SK-MEL-5 (cell line): ENCODE measurements at places on chromosomes 1 and 21. TPM values are rescaled to one million over a fixed set of nuclear protein-coding genes. Genes with fewer than 3 reads are reported as not detected.

DNA sequence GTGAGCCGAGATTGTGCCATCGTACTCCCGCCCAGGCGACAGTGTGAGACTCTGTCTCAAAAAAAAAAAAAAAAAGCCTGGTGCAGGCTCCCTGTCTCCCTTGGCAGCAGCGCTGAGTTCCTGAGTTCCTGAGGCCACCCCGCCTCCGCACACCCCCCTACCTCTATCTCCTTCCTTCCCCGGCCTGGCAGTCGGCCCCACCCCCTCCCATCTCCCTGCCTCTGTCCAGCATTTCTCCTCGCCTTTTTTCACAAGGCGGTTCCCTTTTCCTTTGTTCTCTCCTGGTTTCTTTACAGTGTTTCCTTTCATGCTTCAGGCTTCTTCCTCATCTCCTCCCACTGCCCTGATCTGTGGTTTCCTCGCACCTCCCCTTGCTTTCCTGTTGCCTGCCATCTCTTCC lies 2.7 kb downstream of the RORC start:
- DNase-seq = peak; percentile 83

DNA sequence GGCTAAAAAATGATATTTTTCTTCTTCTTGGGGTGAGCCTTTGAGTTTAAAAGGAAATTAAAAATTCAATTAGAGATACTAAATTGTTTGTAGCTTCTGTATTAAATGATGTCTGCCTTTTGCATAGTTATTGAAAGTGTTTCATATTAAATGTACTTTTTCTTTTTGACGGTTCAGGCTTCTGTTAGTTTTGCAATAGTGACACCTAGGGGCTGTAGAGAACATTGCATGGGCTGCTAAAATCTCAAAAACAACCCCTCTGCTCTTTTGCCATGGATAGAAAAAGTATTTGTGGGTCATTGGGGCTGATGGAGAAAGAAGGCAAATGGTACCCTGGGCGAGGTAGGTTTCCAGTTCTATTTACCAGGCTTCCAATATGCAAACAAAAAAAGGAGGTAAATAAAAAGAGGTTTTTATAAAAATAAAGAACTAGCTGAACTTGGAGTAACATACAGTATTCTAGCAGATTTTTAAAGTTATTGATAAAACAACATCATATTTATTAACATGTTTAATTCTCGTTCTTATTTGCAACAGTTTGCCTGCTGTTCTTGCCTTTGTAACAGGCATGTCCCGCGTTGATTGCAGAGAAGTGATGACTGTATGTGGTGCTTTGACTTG lies 115.4 kb upstream of the HOOK1 start:
- peak; percentile 61 for DNase-seq

- DNase-seq = peak; percentile 86
Observed at GRCh38 chr1:101238681-101239094, 1.9 kb downstream of the S1PR1 start.

DNA sequence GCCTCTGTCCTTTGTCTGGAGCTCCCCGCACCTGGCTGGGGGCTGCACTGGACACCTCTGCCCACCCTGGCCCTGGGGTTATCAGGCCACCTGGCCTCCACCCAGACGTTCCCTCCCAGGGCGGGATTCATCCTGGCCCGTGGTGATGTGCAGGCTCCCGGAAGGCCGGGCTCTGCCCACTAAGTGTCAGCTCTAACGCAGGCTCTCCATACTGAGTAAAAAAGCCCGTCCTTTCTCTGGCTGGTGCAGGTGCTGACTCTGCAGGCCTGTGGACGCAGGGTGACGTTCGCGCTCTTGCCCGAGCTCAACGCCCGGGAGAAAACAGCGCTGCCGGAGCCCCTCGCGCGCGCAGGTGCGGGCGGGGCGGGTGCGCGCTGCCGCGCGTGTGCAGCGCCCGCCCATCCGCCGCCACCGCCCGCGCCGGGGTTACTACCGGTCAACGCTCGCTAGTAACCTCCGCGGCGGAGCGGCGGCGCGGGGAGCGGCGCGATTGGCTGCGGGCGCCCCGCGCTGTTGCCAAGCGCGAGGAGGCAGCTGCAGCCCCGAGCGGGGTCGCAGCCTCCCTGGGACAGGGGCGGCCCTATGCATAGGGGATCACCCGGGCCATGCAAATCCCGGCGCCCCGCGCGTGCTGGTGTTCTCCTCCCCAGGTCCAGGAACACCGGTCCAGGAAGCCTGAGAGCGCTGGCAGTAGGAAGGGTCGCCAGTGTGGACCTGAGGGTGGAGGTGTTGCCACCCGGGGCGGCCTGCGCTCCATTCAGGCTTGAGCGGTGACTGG lies 15.7 kb downstream of the ABCG1 start:
- peak; percentile 2 for DNase-seq

DNA sequence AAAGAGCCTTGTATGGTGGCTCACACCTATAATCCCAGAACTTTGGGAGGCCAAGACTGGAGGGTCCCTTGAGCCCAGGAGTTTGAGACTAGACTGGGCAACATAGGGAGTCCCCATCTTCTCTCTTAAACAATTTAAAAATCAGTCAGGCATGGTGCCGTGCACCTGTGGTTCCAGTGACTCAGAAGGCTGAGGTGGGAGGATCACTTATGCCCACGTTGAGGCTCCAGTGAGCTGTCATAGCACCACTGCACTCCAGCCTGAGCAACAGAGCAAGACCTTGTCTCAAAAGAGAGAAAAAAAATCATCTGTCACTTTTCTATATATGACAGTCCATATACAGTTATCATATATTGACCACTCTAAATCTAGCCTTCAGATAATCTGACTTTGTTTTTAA lies 658.3 kb downstream of the LTN1 start:
- DNase-seq = no peak

DNA sequence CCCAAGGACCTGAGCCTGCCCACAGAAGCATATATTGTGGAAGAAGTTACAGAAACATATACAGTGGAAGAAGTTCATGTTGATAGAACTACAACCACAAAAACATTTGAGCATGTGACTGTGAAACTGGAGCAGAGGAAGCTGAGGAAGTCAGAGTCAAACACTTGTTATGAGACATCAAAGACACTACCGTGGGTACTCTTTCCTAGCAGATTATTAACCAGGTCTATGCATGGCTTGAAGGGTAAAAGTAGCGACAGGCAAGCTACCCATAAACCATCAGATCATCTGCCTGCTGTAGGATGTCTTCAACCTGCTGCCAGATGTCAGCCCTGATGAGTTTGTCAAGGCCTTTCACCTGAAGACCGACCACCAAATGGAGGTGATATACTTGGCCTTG lies 35.8 kb downstream of the IVNS1ABP start:
- DNase-seq = no peak

- no peak for DNase-seq
Observed at GRCh38 chr1:27342778-27343638, 1.2 kb downstream of the SYTL1 start.

- no peak for DNase-seq
Observed at GRCh38 chr21:20302084-20302483, 696.1 kb upstream of the NCAM2 start.

GRCh38 chr1:89276690-89277089 lies 4.0 kb upstream of the GBP5 start:
- DNase-seq = peak; percentile 63

GRCh38 chr1:19495000-19495656 lies 9.8 kb upstream of the CAPZB start:
- no peak for DNase-seq

DNA sequence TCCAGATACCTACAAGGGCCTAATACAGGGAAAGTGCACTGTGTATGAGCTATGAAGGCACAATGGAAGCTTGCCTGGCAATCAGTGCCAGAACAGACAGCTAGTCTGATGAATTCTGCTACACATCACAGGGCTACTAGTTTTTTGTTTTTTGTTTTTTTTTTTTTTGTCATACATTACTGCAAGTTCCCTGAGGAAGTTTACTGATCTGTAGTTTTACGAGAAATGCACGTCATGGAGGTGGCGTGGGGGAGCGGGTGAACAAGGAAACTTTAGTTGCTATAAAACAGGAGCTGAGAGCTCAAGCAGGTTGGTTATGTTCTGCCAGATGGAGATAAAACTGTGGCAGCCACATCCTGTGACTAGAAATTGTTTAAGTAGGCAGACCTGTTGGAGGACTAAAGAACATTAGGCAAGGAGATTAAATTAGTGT lies 17.7 kb downstream of the PTPRC start:
- DNase-seq = no peak

GRCh38 chr1:69129538-69129937 lies 438.2 kb upstream of the LRRC7 start:
- DNase-seq = no peak

- no peak for DNase-seq
Observed at GRCh38 chr1:232627171-232627570, 2.8 kb downstream of the SIPA1L2 start.

- DNase-seq = no peak
Observed at GRCh38 chr1:245684166-245684565, 529.4 kb downstream of the KIF26B start.

DNA sequence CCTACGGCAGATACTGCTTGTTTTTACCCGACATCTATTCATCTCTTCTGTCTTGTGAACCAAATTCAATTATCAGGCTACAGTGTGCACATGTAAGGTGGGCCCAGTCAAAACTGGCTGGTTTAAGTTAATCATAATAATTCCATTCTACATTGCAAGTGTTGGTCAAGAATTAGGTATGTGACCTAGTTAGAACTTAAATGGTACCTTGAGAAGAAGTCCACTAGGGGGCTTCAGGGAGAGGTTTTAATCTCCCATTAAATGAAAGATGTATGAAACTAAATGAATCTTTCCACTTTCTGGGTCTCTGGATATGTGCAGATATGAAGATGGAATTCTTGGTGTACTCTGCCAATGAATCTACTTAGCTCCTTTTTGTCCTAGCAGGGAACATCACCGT lies 187.1 kb downstream of the CDC42BPA start:
- peak; percentile 49 for DNase-seq

- no peak for DNase-seq
Observed at GRCh38 chr21:38807986-38808385, 2.3 kb downstream of the ETS2 start.

DNA sequence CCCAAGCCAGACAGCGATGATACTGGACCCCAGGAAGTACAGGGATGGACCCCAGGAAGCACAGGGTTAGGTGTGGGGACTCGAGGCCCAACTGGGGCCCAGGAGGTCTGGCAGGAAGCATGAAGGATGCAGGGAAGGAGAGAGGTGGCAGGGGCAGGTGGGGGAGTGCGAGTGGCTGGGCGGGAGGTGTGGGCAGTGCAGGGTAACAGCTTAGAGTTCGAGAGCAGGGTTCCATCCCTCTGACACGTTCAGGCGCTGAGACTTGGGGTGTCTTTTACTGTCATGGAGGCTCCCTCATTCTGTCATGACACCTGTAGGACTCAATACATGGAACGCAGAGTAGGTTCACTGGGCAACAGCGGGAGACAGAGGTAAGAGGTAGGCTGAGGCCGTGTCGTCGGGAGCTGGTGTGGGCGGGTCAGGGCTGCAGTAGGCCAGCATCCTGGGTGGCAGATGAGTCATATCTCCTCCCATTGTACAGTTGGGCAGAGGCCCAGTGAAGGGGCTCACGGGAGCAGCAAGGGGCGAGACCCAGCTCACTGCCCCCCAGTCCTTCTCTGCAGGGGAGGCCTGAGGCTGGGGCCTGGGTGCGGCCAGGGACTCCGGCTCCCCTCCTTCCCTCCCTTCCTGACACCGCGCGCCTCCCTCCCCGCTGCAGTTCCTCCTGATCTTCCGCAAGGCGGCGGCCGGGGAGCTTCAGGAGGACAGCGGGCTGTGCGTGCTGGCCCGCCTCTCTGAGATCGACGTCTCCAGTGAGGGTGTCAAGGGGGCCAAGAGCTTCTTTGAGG lies 11.6 kb upstream of the CTRC start:
- DNase-seq = no peak

- peak; percentile 89 for DNase-seq
Observed at GRCh38 chr1:116498789-116499628, 71.8 kb downstream of the CD58 start.

DNA sequence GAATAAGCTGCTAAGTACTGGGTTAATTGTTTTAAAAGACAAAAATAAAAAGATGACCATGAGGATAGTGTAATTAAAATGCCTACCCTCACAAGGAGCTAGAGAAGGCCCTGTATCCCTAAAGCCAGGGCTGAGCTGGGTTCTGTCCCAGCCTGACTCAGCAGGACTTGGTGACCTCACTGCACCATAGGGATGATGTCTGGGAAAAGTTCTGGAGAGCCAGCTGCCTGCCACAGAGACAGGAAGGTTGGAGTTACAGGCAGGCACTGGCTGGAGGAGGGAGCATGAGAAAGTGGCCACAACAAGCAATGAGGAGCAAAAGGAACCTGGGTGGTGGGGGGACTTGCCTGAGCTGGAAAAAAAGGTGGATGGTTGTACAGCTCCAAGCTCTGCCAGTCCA lies 5.7 kb upstream of the TNR start:
- no peak for DNase-seq

DNA sequence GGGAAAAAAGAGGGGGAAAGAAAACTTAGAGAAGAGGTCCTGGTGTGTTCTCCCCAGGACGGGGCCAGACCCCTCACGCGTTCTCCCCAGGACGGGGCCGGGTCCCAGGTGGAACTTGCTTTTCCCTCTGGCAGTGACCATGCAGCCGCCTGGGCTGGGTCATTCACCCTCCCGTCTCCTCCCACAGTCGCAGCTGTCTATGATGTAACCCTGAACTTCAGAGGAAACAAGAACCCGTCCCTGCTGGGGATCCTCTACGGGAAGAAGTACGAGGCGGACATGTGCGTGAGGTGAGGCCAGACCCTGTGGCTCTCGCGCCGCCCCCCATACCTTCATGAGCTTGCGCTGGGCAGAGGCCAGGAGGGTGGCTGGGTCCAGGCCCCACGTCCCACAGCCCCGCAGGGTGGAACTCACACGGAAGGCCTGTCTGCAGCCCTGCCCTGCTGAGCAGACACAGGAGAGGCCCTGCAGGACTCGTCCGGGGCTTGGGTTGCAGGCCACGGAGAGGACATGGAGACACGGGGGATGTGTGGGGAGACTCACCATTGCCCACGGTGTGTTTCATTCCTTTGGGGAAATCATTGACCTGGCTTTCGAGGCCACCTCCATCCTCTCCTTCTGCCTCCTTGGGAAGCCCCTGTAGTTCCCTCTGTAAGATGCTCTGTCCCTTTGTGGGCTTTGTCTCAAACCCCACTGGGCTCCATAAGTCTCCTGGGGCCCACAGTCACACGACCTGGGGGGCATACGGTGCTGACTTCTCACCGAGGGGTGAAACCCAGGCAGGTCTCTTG lies 40.7 kb upstream of the TRAPPC10 start:
- no peak for DNase-seq

- peak; percentile 78 for DNase-seq
Observed at GRCh38 chr1:153647346-153647714, 11.2 kb upstream of the SNAPIN start.

GRCh38 chr21:41511858-41512257 lies 3.9 kb upstream of the TMPRSS2 start:
- no peak for DNase-seq

Gene SLAMF7
- 7.9 TPM in 2 replicates for total RNA-seq

Gene IGFN1
- total RNA-seq = 0.19 and 0.50 TPM in 2 replicates

Gene C1orf87
- not detected in 2 replicates for total RNA-seq

Gene TCP10L
- 0.53 TPM in 1 of 2 replicates, not detected in the other for total RNA-seq

Gene KCNJ15
- total RNA-seq = not detected in 2 replicates

Gene ICOSLG
- total RNA-seq = 0.05 and 0.29 TPM in 2 replicates

Gene GPATCH2
- total RNA-seq = 11.0 and 14.3 TPM in 2 replicates

Gene CSF3R
- total RNA-seq = not detected in 2 replicates

Gene CCDC30
- 1.5 TPM in 2 replicates for total RNA-seq

Gene ZNF669
- total RNA-seq = 7.8 and 8.3 TPM in 2 replicates
